ENCODE measurements at places on chromosomes 6 and 20. TPM values are rescaled to one million over a fixed set of nuclear protein-coding genes. Genes with fewer than 3 reads are reported as not detected.

The RNF114 gene
- 30.2 TPM for polyA plus RNA-seq

The SDCBP2 gene
- polyA plus RNA-seq: 4.0 TPM

The GABRR1 gene
- polyA plus RNA-seq: not detected

The NOL7 gene
- polyA plus RNA-seq: 75.7 TPM

The IBTK gene
- polyA plus RNA-seq: 9.5 TPM

The KHDC1L gene
- 0.16 TPM for polyA plus RNA-seq

The SLC17A2 gene
- not detected for polyA plus RNA-seq

The OR2J3 gene
- polyA plus RNA-seq: not detected

The CTAGE9 gene
- not detected for polyA plus RNA-seq

The PXT1 gene
- polyA plus RNA-seq: not detected

The AHI1 gene
- polyA plus RNA-seq: 7.3 TPM

The SNAI1 gene
- polyA plus RNA-seq: 6.2 TPM

The RCAN2 gene
- not detected for polyA plus RNA-seq

The SEL1L2 gene
- polyA plus RNA-seq: not detected

The ARG1 gene
- polyA plus RNA-seq: not detected

The CD40 gene
- polyA plus RNA-seq: not detected

The IMPG1 gene
- not detected for polyA plus RNA-seq

The GJA10 gene
- polyA plus RNA-seq: not detected

The EYA2 gene
- polyA plus RNA-seq: not detected

The ULBP3 gene
- 4.6 TPM for polyA plus RNA-seq

The C2 gene
- polyA plus RNA-seq: 0.43 TPM

The MYBL2 gene
- 7.3 TPM for polyA plus RNA-seq

The OR2B6 gene
- polyA plus RNA-seq: 0.42 TPM

The EMILIN3 gene
- 0.02 TPM for polyA plus RNA-seq

The MUC21 gene
- polyA plus RNA-seq: not detected

The SLC22A3 gene
- not detected for polyA plus RNA-seq

The DPPA5 gene
- polyA plus RNA-seq: not detected

The ENPP3 gene
- not detected for polyA plus RNA-seq

The POU5F1 gene
- polyA plus RNA-seq: not detected

The RIPOR2 gene
- 0.05 TPM for polyA plus RNA-seq

The NRN1 gene
- 8.5 TPM for polyA plus RNA-seq

The MTFR2 gene
- 9.2 TPM for polyA plus RNA-seq

The TOX2 gene
- polyA plus RNA-seq: 6.1 TPM

The HLA-DQA1 gene
- not detected for polyA plus RNA-seq

The ATF6B gene
- polyA plus RNA-seq: 73.0 TPM

The CLPSL2 gene
- polyA plus RNA-seq: not detected

The COL20A1 gene
- not detected for polyA plus RNA-seq

The SLC32A1 gene
- polyA plus RNA-seq: not detected

The SLC17A3 gene
- not detected for polyA plus RNA-seq

The FHL5 gene
- not detected for polyA plus RNA-seq

The TCP11 gene
- polyA plus RNA-seq: 0.16 TPM

The MANEA gene
- 4.0 TPM for polyA plus RNA-seq

The TSHZ2 gene
- polyA plus RNA-seq: 0.13 TPM

The SIRPD gene
- polyA plus RNA-seq: not detected

The KIFC1 gene
- 35.9 TPM for polyA plus RNA-seq

The STK38 gene
- polyA plus RNA-seq: 12.0 TPM

The PACSIN1 gene
- 0.02 TPM for polyA plus RNA-seq
